ENCODE measurements at places on chromosomes 1 and 21. TPM values are rescaled to one million over a fixed set of nuclear protein-coding genes. Genes with fewer than 3 reads are reported as not detected.

The FAM72B gene
- 25.5 TPM for total RNA-seq

DNA sequence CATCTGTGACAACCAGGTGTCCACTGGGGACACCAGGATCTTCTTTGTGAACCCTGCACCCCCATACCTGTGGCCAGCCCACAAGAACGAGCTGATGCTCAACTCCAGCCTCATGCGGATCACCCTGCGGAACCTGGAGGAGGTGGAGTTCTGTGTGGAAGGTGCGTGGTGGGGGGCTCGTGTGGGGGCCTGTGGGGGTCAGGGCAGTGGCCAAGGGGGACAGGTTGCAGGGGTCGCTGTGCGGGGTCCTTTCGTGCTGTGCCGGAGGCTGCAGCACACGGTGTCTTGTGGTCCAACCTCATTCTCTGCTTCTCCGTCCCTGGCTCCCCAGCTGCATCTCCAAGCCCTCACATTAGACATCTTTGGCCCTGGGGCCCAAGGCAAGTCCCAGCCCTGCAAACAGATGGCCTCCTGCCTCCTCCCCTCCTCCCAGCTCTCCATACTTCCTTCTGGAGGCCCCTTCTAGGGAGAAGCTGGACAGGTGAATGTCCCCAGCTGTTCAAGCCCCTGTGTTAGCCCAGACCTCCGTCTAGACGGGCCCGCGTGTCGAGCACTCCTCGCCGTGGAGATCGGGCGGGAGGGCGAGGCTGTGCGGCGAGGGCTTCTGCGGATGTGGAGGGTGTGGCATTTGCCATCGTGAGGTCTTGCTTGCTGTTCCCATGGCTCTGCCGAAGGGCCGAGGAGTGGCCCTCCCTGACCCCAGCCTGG lies 2.5 kb downstream of the AGRN start:
- DNase-seq, result no peak
- peaks cover 4% of the 10 kb centered on the region for H3K4me1 ChIP-seq
- H3K36me3 ChIP-seq, result no peaks in the 10 kb centered on the region
- peaks cover 4% of the 10 kb centered on the region for H3K27me3 ChIP-seq

The RASAL2 gene
- total RNA-seq, result not detected

DNA sequence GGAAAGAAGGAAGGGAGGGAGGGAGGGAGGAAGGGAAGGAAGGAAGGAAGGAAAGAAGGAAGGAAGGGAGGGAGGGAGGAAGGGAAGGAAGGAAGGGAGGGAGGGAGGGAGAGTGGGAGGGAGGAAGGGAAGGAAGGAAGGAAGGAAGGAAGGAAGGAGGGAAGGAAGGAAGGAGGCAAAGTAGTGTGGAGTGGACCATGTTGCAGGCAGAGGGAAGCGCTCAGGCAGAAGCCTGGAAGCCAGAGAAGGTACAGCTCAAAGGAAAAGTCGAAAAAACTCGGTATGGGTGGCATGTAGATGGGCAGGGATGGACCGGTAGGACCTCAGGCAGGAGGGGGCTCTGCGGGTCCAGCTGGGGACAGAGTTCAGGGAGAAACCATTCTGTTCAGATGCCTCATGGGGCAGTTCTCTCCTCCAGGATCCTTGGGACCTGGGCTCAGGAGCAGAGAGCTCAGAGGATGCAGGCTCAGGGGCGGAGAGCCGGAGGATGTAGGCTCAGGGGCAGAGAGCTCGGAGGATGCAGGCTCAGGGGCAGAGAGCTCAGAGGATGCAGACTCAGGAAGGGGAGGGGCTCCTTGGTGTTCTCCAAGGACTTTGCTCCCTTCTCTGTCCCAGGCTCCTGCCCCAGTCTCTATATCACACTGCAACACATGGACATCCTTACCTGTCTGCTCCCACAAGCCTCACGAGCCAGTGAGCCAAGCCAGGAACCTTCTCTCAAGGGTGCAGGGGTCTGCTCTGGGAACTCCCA lies 13.6 kb upstream of the PADI3 start:
- no peak overlapping the region for H3K27ac ChIP-seq
- no peak overlapping the region for H3K4me3 ChIP-seq
- no peaks in the 10 kb centered on the region for H3K4me1 ChIP-seq
- no peak for DNase-seq
- no peaks in the 10 kb centered on the region for H3K36me3 ChIP-seq
- no peaks in the 10 kb centered on the region for H3K27me3 ChIP-seq

- H3K27me3 ChIP-seq, result peaks cover 10% of the 10 kb centered on the region
- no peaks in the 10 kb centered on the region for H3K36me3 ChIP-seq
- peaks cover 34% of the 10 kb centered on the region for H3K4me1 ChIP-seq
- no peak for DNase-seq
- H3K4me3 ChIP-seq, result no peak overlapping the region
These were observed 8.9 kb upstream of the LGALS8 start for GRCh38 chr1:236514703-236515442.

DNA sequence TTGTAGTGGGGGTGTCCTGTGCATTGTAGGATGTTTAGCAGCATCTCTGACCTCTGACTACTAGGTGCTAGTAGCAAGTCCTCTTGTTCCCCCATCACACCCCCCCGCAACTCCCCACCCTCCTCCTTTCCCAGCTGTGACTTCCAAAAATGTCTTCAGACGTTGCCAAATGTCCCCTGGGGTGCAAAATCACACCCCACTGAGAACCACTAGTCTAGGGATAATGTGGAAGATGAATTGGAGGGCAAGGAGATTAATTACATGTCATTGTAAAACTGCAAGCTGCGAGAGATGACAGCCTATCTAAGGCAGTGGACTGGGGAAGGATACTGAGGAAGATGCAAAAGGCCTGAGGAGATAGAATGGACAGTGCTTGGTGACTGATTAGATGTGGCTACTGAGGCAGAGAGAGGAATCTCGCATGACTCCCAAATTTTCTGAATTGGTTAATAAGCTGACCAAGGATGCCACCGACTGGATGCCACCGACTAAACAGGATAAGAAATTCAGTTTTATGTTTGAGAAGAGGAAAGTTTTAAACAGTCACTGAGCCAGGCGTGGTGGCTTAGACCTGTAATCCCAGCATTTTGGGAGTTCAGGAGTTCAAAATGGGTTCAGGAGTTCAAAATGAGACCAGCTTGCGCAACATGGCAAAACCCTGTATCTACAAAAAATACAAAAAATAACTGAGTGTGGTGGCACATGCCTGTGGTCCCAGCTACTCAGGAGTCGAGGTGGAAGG lies 3.1 kb upstream of the JAK1 start:
- no peaks in the 10 kb centered on the region for H3K36me3 ChIP-seq
- H3K27me3 ChIP-seq, result no peaks in the 10 kb centered on the region
- no peak overlapping the region for H3K27ac ChIP-seq
- no peak overlapping the region for H3K4me3 ChIP-seq
- DNase-seq, result no peak

GRCh38 chr21:31629972-31630711 lies 29.4 kb upstream of the SOD1 start:
- peaks cover 2% of the 10 kb centered on the region for H3K27me3 ChIP-seq
- no peak overlapping the region for H3K4me3 ChIP-seq
- no peaks in the 10 kb centered on the region for H3K36me3 ChIP-seq
- H3K27ac ChIP-seq, result no peak overlapping the region

Data from natural killer cell treated with Interleukin-12 subunit alpha and Interleukin-12 subunit beta and Interleukin-15 and Interleukin-18, amount 100 ng/mL, for 72 hours (primary cell).